ENCODE measurements at places on chromosomes 3 and 15. TPM values are rescaled to one million over a fixed set of nuclear protein-coding genes. Genes with fewer than 3 reads are reported as not detected.

The ADPRH gene
- 5.9 TPM for total RNA-seq

DNA sequence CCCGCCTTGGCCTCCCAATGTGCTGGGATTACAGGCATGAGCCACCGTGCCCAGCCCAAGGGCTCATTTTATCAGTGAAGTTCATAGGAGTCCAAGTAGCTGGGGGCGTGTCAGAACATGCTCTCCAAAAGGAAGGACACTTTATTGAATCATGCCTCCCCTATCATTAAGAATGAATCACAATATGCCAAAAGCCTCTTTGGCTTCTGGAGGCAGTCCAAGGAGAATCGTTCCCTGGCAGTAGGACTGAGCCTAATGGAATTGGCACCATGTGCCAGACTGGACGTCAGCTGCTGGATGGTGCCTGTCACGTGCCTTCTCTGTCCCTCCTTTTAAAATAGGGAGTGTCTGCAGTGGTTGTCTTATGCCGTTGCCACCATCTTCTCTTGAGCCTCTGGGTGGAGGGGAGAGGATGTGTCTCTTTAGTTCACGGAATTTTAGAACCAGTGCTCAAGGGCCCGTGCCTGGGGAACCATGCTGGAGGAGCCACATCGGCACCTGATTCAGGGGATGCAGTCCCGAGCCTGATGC, 234.7 kb upstream of the LYSMD4 start:
- no peaks in the 10 kb centered on the region for H3K36me3 ChIP-seq
- DNase-seq = no peak
- H3K27me3 ChIP-seq = no peaks in the 10 kb centered on the region

DNA sequence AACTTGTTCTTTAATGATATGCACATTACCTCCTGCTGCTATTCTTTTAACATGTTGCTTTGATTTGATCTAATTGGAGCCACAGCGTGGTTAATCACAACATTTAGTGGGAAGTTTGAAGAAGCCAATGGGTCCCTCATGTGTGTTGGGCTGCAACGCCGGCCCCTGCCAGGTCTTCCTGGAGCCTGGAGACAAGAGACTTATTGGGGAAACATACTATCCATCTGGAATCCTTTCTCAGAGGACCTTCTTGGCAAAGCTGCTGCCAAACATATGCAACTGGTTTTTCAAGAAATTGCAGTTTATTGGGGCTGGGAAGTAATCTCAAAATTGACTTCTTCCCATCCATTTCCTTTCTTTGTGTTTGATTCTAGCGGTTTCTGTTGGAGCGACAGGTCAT, 396.3 kb upstream of the PROK2 start:
- H3K27me3 ChIP-seq = peaks cover 17% of the 10 kb centered on the region
- no peak for DNase-seq
- no peak overlapping the region for H3K27ac ChIP-seq
- H3K4me1 ChIP-seq = peaks cover 6% of the 10 kb centered on the region

DNA sequence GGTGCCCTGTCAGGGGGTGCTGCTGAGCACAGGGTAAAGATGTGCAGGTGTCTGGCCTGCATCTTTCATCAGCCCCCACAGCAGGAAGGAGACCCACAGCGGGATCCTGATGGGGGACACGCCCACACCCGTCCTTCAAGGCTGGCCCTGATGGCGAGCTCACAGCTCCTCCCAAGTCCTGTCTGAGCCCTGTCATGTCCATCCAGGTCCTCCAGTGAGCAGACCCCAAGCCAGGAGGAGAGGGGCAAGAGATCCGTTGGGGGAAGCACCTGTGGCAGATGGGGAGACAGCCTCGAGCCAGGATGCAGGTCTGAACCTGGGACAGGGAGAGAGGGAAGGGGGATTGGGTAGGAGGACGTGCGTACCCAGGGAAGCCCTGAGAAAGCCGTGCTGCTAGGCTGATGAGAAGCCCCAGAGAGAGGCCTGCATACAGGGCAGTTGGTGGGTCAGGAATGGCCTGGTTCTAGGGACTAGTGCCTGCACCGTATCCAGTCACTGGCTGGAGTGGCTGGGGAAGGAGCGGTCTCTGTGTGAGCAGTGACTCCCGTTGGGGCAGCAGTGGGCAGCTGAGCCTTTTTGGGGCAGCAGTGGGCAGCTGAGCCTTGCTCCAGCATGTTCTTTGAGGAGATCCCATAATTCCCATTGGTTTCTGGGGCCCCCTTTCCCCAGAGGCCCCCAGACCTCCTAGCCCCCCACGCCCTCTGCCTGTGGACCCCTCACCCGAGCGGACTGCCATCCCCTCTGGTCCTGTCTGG, 133.3 kb upstream of the MEF2A start:
- peaks cover 19% of the 10 kb centered on the region for H3K4me1 ChIP-seq
- no peaks in the 10 kb centered on the region for H3K36me3 ChIP-seq
- H3K27ac ChIP-seq = peak overlapping the region; percentile 16
- no peaks in the 10 kb centered on the region for H3K27me3 ChIP-seq
- peak; percentile 22 for DNase-seq

- H3K4me3 ChIP-seq = no peak overlapping the region
- peaks cover 34% of the 10 kb centered on the region for H3K4me1 ChIP-seq
- H3K27ac ChIP-seq = no peak overlapping the region
- H3K36me3 ChIP-seq = peaks cover 9% of the 10 kb centered on the region
- no peak for DNase-seq
- no peaks in the 10 kb centered on the region for H3K27me3 ChIP-seq
Observed at GRCh38 chr3:114214542-114215341, 22.6 kb downstream of the ZNF80 start.
